ENCODE measurements at places on chromosomes 5 and 9. TPM values are rescaled to one million over a fixed set of nuclear protein-coding genes. Genes with fewer than 3 reads are reported as not detected.

Gene SLC34A1
- total RNA-seq = not detected

GRCh38 chr5:72301557-72301956, 18.5 kb downstream of the MRPS27 start:
- no peak for DNase-seq

Gene C9
- not detected for total RNA-seq

GRCh38 chr9:138009803-138010690, 132.5 kb downstream of the CACNA1B start:
- DNase-seq = no peak

DNA sequence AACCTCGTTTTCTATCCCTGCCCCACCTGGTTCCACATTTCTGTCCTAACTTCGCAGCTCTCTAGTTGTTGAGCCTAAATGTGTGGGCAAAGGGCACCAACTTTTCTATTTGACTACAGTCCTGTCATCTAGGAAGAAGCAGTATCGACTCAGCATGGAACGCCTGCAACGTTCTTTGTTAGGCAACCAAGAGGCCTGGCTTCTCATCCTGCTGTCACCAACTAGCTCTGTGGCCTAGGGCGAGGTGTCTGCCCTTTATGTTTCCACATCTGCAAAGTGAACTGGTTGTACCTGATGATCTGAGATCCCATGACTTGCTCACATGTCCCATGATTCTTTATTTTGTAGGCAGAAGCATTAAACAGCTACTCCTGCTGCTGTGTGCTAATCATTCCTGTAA, 248.9 kb downstream of the ADAMTSL1 start:
- DNase-seq = no peak

Measured in SJSA1 (cell line).